Heart left ventricle (tissue), 16 donors: ENCODE measurements at places on chromosomes 16 and 17.

GRCh38 chr17:40516581-40517285, 15.3 kb upstream of the TNS4 start:
- no peak for DNase-seq

- DNase-seq = no peak
Measured at GRCh38 chr16:47156680-47157215, 13.0 kb upstream of the NETO2 start.

DNA sequence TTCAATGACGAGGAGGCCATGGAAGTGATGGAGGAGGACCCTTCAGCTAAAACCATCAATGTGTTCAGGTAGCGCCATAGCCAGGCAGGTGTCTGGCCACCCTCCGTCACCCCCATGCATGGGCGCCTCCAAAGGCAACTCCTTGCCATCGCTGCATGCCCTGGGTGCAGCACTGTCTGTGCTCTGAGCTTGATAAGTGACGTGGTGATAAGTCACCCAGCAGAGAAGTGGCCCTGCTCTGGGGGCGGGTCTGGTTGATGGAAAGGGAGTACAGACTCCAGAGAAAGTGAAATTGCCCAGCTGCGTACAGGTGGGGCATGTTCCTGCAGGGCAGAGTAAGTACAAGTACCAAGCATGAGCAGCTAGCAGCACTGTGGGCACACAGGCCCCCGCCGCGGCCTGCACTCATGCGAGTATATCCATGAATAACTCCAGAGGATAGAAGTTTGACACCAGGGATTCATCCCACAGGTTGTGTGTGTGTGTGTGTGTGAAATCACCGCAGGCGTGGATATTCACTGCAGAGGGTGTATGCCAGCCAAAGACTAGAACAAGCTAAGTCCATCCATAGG, 13.1 kb downstream of the DNAI2 start:
- no peak for DNase-seq

- DNase-seq = no peak
Measured at GRCh38 chr17:36851250-36851649, 86.0 kb upstream of the LHX1 start.

GRCh38 chr16:7834771-7835431, 502.3 kb downstream of the RBFOX1 start:
- no peak for DNase-seq
